Hematopoietic multipotent progenitor cell treated with erythropoietin and hydrocortisone succinate and interleukin-3 and kit ligand, for 15 days (in vitro differentiated cells): ENCODE measurements at places on chromosomes 5 and 9.

- no peak for DNase-seq
Observed at GRCh38 chr9:4056187-4056586, 243.7 kb downstream of the GLIS3 start.

DNA sequence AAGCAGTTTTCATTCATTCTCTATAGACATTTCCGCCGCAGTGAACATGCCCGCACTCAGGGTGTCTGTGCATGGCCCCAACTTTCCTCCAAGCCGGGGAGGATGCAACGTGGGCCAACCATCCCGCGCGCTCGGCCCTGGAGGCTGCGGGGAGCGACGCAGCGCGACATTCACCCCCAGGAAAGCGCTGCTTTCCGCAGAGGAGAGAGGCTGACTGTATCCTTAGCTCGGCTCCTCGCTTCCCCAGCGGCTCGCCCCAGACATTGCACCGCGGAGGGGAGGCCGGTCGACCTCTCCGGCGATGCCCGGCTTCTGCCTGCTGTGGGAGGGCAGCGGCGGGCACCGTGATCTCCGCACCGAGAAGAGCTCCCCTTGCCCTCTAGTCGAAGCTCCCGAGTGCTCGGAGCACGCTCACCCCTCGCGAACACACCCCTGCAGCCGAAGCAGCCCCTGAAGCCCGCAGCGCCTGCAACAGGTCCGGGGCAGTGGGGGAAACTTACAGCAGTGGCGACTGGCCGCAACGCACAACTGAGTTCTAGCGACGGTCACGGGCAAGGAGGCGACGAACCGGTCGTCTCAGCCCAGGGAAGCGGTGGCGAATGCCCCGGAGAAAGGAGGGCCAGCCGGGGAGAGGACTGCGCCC, 600 bp downstream of the ENC1 start:
- DNase-seq: no peak

DNA sequence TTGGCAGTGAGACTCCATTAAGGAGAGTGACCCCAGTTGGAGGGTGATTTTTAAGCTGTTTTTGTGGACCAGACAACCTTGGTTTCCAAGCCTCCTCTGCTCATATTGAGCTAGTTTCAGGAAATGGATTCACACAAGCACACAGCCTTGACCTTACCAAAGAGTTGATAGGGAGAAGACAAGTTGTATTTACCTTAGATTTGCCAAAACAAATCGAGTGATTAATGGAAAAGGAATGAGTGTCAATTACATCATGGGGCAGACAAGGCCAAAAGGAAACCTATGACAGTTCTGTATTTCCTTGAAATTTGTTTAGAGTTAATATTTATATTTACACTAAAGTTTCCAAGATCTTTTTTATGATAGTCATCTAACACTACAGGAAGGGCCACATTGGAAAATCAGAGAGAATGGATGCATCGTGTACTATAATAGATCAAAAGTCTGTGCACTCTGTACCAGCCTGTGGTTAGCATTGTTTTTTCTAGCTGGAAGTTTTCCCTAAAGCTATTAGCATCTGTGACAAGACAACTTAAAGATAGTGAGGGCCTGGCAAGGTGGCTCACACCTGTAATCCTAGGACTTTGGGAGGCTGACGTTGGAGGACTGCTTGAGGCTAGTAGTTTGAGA, 86.0 kb upstream of the FER start:
- DNase-seq: no peak

GRCh38 chr5:178309271-178310013, 76.8 kb upstream of the PHYKPL start:
- DNase-seq: no peak

DNA sequence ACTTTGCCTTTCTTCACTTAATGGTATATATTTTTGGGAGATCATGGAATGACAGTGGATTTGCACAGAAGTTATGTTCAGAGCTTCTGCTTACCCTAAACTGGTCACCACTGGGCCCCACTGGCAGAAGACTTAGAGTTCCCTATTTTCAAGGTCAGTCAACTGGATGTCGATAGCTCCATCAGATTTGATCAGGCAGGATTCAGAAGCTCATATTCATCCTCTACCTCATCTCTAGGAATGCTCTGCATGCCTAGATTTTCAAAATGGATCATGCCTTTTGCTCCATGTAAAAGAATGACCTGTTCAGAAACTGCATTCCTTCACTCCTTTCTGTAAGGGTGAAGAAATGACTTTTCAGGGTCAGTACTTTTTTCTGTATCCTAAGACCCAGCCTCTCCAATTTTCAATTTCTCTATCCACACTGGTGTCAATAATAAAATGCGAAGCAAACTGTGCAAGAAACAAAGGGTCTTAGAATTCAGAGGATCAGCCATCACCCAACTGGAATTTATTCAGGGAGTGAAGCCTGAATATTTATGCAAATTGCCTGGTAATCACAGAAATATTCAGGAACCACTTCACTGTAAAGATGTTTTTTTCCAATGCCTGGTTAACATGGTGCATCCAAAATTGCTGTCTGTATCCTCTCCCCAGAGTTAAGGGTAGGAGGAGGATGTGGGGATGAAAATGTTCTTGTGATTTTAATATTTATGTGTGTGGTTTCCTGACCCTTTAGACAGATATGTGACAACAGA, 125.4 kb downstream of the DOCK2 start:
- no peak for DNase-seq

- no peak for DNase-seq
Observed at GRCh38 chr5:119655061-119655460, 25.7 kb downstream of the FAM170A start.
